Activated T-cell treated with anti-CD3 and anti-CD28 coated beads, Interleukin-2, amount 50 U/mL, for 4 hours (primary cell): ENCODE measurements at places on chromosomes 1 and 21.

DNA sequence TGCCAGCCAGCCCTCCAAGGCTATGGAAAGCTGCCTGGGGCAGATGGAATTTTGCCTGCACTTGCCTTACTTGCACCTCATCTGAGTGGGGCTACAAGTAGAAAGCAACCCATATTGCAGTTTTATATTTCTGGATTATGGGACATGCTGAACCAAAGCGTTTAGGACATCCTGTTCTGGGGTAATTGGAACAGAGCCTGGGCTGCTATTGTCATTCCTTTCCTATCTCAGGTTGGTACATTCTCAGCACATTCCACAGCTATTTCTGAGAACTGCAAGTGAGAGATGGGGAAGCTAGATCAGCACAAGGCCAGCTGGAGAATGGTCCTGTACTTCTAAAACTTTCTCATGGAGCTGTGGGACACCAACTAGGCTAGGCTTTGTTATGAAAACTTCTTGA is 713.8 kb downstream of the KCNT2 start:
- DNase-seq, result no peak

DNA sequence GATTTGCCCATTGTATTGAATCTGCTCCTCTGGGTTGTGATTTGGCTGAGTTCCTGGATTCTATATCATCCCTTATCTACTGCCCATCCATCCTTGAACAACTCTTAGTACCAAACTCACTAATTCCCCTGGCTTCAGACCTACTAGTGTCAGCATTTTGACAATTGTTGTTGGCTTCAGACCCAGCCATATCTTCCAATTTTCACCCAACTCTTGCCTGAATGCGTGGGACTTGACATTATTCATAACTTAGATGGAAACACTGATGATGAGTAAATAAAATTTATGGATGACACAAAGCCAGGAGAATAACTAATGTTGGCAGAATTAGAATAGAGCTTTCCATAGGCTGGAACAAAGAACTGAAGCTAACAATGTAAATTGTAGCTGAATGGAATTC is 27.3 kb upstream of the EDEM3 start:
- no peak for DNase-seq

DNA sequence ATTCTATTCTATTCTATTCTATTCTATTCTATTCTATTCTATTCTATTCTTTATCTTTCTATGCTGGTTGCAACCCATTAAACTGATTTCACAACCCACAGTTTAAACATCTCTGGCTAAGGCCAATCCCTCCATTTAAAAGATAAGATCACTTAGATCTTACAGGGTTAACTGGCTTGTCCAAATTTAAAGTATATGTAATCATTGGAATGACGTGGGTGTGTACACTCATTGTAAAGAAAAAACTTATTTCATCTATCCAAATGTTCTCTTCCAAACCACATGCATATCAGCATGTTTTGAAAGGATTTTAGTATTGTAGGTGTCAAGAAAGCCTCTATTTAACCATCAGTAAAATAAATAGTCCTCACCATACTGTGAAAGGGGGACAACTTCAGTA is 299.6 kb upstream of the RUNX1 start:
- DNase-seq, result no peak

- no peak for DNase-seq
Observed at GRCh38 chr1:234875953-234876855, 252.4 kb downstream of the TOMM20 start.

DNA sequence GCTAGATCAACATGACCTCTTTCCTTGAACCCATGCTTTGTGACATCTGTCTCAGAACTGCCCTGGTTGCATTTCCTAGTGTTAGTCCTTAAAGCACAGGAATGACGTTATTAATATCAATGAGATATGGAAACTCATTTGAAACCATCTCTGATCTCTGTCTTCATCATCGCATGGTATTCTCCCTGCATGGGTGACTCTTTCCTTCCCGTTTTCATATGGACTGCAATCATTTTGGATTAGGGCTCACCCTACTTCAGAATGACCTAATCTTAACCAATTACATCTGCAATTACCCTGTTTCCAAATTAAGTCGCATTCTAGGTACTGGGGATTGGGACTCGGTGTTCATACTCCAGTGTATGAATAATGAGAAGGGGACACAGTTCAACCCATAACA is 41.7 kb upstream of the DISC1 start:
- no peak for DNase-seq
